SK-N-DZ (cell line): ENCODE measurements at places on chromosomes 3 and 15.
A peak's percentile ranks its signal among the peaks of the same experiment; 100 is the strongest.

DNA sequence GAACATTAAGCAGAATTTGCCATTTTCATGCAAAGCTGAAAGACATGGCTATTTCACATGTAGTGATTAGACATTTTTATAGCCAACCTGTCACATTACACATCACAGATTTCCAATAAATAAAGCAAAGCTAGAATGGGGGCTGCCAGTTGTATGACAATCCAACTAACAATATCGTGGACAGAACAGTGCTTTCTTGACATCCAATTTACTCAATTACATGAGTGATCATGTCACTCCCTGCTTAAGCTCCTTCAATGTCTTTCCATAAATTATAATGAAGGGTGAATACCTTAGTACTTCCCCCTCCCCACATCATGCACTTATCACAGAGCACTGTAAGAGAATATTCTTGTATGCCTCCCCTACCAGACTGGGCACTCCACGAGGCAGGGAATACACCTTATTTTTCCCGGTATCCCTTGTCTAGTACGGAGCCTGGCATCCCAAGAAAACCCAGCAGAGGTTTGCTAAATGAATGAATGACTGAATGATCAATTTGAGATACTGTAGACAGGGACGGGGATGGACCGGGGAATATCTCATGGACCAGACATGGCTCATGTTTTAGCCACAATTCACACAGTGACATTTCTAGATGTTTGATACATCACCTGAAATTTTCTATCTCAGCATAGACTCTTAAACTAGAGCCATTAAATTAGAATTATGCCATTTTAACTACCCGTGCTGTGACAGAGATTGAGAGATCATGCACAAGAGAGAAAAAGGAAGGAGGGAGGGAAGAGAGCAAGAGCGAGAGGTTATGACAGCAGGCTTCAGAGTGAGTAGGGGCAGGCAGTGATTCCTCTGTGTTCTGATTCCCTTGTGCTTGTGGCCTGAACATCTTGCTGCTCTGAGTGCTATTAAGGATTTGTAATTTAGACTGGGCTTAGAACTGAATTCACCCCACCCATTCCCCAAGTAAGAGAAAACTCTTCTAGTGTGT lies 77.7 kb downstream of the EPHB1 start:
- no peak for DNase-seq

GRCh38 chr15:70855764-70856163 lies 1.8 kb upstream of the LARP6 start:
- no peak for DNase-seq

DNA sequence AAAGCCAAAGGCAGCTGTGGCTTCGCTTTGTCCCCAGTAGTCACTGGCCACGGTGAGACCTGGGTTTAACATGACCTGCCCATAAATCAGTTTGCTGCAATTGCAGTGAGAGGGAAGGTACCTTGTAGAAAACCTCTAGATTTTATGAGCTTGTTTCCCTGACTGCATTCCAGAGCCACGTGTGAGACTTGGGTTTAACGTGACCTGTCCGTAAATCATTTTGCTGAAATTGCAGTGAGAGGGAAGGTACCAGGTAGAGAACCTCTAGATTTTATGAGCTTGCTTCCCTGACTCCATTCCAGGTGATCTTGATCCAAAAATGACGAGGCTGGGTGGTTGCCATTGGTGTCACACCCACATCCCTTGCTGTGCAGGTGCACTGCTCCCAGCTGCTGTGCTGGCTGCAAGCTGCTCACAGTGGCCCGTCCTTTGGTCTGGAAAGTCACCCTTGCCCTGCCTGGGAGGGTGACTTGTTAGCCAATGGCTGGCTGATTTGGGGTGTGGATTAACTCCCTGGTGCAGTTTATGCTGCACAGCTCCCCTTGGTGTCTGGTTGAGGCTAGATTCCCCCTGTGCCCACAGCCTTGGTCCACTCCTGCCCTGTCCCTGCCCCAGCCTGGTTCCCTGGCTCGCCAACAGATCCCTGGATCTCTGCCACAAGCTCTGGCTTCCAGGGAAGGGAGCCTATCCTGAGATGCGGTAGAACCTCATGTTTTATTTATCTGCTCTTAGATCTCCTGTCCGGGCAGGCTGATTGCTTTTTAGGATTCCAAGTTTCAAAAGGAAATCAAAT lies 192.7 kb upstream of the CTDSPL start:
- peak; percentile 22 for DNase-seq

GRCh38 chr15:75023872-75024636 lies 664 bp downstream of the PPCDC start:
- DNase-seq, result peak; percentile 33

- no peak for DNase-seq
These were observed 48.9 kb downstream of the CD200R1 start for GRCh38 chr3:112925969-112926368.

DNA sequence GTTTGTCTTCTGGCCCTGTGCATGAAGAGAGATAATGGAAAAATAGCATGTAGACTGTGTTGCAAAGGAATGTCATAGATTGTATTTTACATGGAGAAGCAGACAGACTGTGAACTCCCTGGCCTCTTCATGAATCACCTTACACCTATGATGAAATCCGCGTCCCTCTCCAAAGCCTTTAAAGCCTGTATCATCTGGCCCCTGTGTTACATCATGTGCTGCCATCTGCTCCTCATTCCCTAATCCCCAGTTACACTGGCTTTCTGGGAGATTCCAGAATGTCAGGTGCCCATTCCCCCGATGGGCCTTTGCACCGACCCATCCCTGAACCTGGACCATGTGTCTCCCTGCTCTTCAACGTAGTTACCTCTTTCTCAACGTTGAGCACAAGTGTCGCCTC lies 190.8 kb downstream of the ADAMTSL3 start:
- DNase-seq, result no peak

DNA sequence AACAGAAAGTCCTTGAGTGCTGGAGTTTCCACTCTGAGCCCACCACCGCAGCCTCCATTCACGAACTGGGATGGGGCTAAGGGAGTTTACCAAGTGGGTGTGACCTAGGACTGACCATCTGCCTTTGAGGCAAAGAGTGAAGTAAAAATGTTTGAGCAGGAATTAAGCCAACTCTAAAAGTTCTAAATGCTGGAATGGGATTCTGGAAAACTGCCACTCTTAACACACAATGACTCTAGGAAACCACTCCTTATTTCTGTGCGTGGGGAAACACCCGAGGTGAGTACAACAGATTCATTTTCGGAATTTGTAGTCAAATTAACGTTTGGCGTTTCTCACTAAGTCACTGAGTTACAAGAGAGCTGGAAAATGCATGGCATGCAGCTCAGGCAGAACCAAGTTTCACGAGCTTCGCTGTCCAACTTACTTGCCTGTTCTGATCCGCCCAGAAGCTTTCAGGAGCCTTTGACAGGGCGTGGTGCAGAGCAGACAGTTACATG lies 31.6 kb downstream of the ISL2 start:
- DNase-seq, result no peak

DNA sequence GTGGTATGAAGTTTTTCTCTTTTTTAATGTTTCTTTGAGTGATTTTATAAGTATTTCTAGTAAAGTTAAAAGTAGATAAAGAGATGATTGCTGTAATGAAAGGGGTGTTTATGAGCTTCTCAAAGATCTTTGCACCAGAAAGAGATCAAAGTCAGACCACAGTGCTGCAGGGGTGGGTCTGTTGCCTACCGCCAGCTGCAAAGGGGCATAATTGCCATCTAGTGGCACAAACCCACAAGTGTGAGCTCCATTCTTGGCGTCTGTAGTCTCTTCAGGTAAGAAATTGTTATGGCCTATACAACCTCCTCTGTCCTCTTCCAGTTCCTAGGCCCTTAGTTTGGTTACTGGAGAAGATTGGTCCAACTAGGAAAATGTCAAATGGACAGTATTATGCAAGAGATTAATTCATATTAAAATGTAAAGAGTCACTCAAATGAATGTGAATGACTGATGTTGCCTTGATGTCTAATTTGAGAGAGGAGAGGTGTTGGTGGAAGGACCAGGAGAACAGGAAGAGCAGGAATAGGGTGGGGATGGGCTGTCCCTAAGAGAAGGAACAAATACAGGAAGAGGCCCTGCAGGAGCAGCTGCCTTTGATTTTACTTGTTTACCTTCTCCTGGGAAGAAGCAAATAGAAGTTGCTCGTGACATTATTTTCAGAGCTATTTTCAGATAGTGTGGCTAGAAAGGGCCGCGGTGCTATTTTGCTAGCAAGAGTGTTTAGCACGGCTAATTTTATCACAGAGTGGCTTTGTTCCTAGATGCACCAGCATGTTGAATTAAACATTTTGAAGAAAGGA lies 53.0 kb upstream of the GSK3B start:
- DNase-seq, result no peak

GRCh38 chr3:142087676-142088075 lies 61.7 kb downstream of the TFDP2 start:
- no peak for DNase-seq

- DNase-seq, result no peak
These were observed 10.6 kb upstream of the RBM5 start for GRCh38 chr3:50078091-50078490.

- DNase-seq, result no peak
These were observed 55.0 kb upstream of the EPHB3 start for GRCh38 chr3:184506561-184506991.

DNA sequence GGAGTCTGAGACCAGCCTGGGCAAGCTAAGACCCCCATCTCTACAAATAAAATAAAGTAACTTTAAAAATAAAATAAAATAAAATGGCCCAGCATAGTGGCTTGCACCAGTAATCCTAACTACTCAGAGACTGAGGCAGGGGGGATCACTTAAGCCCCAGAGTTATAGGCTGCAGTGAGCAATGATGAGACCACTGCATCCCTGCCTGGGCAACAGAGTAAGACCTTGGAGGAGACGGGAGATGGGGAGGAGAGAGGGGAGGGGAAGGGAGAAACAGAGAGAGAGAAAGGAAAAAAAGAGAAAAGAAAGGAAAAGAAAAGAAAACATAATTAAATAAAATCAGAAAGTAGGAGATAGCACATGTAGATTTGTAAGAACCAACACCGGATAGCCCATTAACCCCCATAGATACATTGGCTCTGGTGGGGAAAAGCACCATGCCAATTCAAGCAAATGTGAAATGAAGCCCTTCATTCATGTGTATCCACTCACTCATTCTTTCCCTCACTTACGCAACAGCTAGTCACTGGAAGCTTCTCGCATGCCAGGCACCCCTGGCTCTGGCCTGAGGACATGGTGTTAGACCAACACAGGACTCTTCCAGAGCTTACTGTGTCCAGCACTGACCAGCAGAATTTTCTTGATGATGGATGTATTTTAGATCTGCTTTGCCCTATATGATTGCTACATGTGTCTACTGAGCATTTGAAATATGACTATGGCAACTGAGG lies 183.2 kb downstream of the MAGI1 start:
- DNase-seq, result no peak

- no peak for DNase-seq
These were observed 4.1 kb downstream of the OSBPL11 start for GRCh38 chr3:125591116-125591760.

DNA sequence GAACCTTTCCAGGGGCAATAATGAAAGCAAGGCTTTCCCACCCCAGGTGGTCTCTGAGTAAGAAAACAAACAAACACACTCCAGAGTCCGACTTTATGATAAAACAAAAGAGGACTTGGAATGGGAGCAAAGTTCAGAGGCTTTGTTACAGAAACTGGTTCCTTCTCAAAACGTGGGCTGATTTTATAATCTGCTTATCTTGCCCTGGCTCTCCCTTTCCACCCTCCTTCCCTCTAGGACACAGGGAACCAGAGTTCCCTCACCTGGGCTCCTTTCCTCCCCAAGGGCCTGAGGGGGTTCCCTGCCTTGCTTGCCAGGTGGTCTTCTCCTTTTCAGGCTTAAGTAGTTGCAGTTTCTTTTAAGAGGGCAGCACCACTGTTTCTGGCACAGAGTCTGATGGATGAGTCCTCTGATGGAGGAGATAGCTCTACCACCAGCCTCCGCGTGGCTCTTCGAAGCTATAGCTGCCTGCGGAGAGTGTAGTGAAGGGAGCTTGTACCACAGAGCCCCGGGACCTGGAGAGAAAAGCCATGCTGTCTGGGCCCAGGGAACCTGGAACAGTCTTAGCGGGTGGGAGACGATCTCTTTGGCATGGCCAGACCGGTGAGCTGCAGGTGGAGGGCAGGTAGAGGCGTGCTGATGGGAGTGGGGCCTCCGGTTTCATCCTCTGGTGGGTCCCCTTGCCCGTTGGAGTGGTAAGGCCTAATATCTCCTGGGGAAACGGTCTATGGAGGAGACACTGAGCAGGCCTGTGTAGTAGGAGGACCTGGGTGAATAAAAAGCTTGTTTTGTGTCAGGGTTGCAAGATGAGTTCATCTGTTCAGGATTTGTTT lies 68.7 kb downstream of the SMAD6 start:
- no peak for DNase-seq

- DNase-seq, result peak; percentile 32
These were observed 345.6 kb downstream of the MCTP2 start for GRCh38 chr15:94576889-94577533.

DNA sequence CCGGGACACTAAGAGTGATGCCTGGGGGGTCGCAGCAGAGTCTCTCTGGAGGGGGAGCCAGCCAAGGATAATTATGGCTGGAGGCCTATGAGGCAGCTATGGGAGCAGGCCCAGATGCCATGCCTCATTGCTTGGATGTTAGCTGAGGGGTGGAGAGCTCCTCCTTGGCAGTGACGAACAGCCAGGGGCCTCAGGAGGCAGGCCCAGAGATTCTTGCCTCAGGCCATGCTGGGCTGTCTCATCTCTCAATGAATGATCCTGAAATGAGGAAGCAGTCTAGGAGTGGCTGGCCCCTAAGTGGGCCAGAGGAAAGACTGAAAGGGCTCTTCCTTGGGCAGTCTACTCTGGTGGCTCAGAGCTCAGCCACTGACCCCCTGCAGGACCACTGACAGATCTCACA lies 21.3 kb downstream of the KIF9 start:
- no peak for DNase-seq

DNA sequence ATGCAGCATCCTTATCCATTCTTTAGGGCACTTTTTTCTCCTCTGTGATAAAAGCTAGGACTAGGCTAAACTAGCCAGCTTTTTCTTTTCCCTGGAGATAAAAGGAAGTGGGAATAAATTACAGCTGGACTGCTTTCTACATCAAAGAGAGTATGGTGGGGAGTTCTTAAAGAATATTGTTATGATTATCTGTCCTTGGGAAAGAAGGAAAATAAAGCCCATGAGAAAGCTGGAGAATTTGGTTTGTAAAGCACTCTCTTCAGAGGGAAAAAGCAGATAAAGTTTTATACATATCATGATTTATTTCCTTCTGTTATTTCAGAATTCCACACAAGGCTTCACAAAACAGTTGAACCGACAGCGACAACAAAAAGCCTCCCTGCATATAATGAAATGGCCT lies 923.0 kb downstream of the DIPK2A start:
- no peak for DNase-seq

GRCh38 chr15:40081691-40082194 lies 26.9 kb downstream of the BMF start:
- peak; percentile 60 for DNase-seq

DNA sequence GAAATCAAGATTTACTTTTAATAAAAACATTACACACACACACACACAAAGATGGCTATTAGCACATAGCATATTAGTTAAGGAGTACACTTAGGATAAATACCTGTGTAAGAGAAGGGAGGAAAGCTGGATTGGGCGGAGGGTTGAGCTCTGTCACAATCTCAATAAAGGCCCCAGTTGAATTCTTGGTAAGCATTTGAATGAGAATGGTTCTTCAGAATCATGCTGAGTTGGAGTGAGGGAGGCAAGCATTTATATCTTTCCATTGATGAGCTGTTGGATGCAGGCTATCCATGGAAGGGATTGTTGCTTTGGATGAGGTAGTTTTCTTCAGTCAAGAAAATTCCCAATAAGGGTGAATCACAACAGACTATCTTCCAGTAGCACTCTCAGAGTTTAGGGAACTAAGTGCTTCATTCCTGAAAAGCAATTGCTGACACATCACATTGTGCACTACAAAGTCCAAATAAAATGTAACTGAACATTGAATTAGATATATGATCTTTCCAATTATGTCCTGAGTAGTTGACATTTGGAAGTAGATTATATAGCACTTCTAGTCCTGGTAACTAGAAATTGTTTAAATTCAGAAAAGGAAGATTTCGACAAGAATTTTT lies 95.7 kb downstream of the SUCNR1 start:
- DNase-seq, result no peak
